ENCODE measurements at places on chromosomes 16 and 17.

DNA sequence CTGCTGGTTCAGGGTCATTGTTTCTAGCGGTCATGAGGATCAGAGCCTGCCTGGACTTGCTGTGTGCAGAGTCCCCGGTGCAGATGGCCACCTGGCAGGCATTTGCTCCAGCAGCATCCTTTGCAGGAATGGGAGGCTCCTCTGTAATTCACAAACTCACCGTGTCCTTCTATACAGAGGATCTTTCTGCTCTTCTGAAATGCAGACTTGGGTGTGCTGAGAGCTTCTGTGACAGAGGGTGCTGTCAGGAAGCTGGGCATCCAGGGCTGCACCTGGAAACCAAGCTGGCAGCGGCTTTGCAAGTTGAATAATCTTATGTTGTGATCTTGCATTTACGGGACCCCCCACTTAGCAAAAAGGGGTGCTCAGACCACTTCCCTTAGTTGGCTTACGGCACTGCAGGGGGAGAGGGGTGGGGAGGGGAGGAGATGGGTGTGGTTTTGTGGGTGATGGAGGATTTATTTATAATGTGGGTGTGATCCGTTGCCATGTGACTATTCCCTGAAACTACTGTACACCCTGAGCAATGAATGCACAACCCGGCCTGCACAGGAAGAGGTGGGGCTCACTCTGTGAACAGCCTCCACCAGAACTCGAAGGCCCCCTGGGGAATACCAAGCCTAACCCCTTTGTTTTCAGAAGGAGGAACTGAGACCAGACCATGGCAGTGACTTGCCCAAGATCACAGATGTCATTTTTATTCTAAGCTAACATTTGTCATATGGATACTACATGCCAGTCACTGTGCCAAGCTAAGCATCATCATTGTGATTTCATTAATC, 178.3 kb downstream of the PRKCB start:
- peak overlapping the region; percentile 72 for H3K4me3 ChIP-seq
- peak; percentile 58 for DNase-seq
- peaks cover 14% of the 10 kb centered on the region for H3K36me3 ChIP-seq
- peak overlapping the region; percentile 70 for H3K27ac ChIP-seq

GRCh38 chr17:10556301-10557005, 7.0 kb upstream of the MYH2 start:
- H3K4me1 ChIP-seq, result no peaks in the 10 kb centered on the region
- no peak overlapping the region for H3K4me3 ChIP-seq
- H3K27me3 ChIP-seq, result peaks cover 7% of the 10 kb centered on the region
- no peak for DNase-seq
- H3K36me3 ChIP-seq, result no peaks in the 10 kb centered on the region

DNA sequence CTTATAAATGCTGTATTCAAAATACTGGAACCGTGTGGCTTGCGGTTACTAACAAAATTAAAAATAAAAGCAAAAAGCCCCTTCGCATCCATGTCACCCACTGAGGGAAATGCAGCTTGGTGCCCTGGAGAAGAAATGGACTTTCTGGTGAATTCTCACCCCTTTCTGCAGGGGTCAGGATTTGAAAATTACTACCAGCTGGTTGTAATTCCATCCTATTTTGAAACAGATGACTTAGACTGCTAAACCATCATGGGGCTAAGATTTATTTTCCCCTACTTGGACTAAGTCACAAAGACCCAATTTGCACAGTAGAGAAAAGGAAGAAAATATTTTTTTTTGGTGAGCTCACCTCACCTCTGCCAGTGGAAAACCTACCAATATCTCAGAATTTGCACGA, 111.4 kb upstream of the MYOCD start:
- H3K27ac ChIP-seq, result no peak overlapping the region
- DNase-seq, result no peak
- no peaks in the 10 kb centered on the region for H3K4me1 ChIP-seq
- no peaks in the 10 kb centered on the region for H3K36me3 ChIP-seq

- peak overlapping the region; percentile 90 for H3K4me3 ChIP-seq
- DNase-seq, result no peak
- H3K36me3 ChIP-seq, result peaks cover 72% of the 10 kb centered on the region
- H3K27me3 ChIP-seq, result no peaks in the 10 kb centered on the region
- H3K27ac ChIP-seq, result peak overlapping the region; percentile 90
These were observed 11.3 kb downstream of the RBL2 start for GRCh38 chr16:53445534-53445933.

DNA sequence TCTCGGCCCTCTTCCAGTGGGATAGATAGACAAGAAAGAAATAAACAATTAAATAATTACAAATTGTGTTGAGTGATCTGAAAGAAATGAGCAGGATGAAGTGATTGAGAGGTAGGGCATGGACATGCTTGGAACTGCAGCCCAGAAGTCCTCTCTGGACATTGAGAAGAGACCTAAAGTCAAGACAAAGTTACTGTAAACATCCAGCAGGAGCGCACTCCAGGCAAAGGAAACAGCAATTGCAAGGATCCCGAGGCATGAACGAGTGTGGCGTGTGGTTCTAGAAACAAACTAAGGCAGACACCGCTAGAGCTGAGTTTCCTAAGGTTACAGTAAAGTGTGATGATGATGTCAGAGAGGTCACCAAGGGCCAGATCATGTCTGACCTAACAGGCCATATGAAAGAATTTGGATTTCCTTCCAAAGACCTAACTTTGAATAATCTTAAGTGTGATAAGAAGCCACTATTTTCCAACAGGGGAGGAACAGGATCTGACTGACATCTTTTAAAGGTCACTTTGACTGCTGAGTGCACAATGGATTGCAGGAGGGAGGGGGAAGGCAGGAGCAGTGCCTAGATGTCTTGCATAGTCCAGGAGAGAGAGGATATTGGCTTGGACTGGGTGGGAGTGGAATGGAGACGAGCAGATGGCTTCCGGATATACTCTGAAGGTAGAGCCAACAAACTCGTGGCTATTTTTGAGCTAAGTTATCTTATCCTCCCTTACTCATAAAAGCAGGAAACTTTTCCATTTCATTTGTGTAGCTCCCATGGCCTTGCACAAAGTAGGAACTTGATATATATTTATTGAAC, 19.0 kb downstream of the ABCC12 start:
- H3K36me3 ChIP-seq, result no peaks in the 10 kb centered on the region
- H3K4me3 ChIP-seq, result no peak overlapping the region
- H3K4me1 ChIP-seq, result no peaks in the 10 kb centered on the region
- peaks cover 12% of the 10 kb centered on the region for H3K27me3 ChIP-seq

Data from effector memory CD8-positive, alpha-beta T cell (primary cell).